ENCODE measurements at places on chromosomes 12 and 14. TPM values are rescaled to one million over a fixed set of nuclear protein-coding genes. Genes with fewer than 3 reads are reported as not detected.

Gene TRHDE
- not detected for total RNA-seq

Gene SLC7A8
- 0.83 TPM for total RNA-seq

Gene BDKRB1
- total RNA-seq: not detected

Gene ADAM20
- 0.38 TPM for total RNA-seq

Gene ALX1
- not detected for total RNA-seq

Gene KRT6C
- not detected for total RNA-seq

Gene PROX2
- 0.19 TPM for total RNA-seq

Gene C12orf50
- not detected for total RNA-seq

Gene CFAP251
- total RNA-seq: 1.3 TPM

GRCh38 chr14:95162641-95163040, 5.3 kb upstream of the DICER1 start:
- no peaks in the 10 kb centered on the region for H3K27me3 ChIP-seq
- H3K4me3 ChIP-seq: no peak overlapping the region

DNA sequence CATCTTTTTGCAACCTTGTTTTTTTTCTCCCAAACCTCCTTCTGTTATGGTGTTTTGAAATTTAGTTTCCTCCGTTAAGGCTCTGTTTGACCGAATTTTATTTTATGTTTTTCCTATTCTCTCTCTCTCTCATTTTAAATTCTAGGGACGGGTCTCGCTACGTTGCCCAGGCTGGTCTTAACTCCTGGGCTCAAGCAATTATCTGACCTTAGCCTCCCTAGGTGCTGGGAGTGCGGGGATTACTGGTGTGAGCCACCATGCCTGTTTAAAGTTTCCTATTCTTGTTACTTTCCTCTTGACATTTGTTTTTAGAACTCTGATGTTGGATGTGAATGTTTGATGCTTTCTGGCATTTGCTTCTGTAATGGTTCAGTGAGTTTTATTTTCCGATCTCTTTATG, 1.0 kb downstream of the ZC3H14 start:
- peaks cover 5% of the 10 kb centered on the region for H3K27me3 ChIP-seq
- peak overlapping the region; percentile 94 for H3K4me3 ChIP-seq
- peaks cover 17% of the 10 kb centered on the region for H3K36me3 ChIP-seq
- no peak for DNase-seq
- H3K27ac ChIP-seq: peak overlapping the region; percentile 28

DNA sequence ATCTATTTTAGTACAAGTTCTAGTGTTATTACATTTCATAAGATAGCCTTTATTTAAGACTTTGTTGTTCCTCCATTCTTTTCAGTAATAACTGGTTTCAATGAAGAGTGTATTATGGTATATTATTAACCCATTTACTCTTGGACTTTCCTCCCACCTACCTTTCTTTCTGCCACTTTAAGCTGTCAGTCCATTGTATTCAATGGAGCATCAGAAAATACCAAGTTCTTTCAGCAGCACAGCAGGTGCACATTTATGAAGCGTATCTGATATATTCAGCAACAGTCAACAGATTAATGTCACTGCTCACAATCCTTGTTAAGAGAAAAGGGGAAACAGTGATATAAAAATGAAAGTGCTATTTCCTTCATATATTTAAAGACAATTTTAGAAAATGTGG, 660.9 kb downstream of the C12orf50 start:
- DNase-seq: no peak
- no peaks in the 10 kb centered on the region for H3K27me3 ChIP-seq
- no peak overlapping the region for H3K4me3 ChIP-seq
- no peaks in the 10 kb centered on the region for H3K4me1 ChIP-seq
- no peaks in the 10 kb centered on the region for H3K36me3 ChIP-seq

- H3K27me3 ChIP-seq: no peaks in the 10 kb centered on the region
- DNase-seq: peak; percentile 60
- H3K27ac ChIP-seq: peak overlapping the region; percentile 96
- peaks cover 28% of the 10 kb centered on the region for H3K36me3 ChIP-seq
- H3K4me3 ChIP-seq: peak overlapping the region; percentile 70
These were observed 5.1 kb downstream of the ARHGDIB start for GRCh38 chr12:14956024-14956891.

- H3K36me3 ChIP-seq: no peaks in the 10 kb centered on the region
- H3K27me3 ChIP-seq: no peaks in the 10 kb centered on the region
These were observed 594.1 kb downstream of the NRXN3 start for GRCh38 chr14:78764240-78764639.

- peaks cover 28% of the 10 kb centered on the region for H3K4me1 ChIP-seq
- DNase-seq: no peak
- H3K27me3 ChIP-seq: no peaks in the 10 kb centered on the region
- no peak overlapping the region for H3K27ac ChIP-seq
These were observed 167.8 kb downstream of the CHST11 start for GRCh38 chr12:104624529-104624928.

GRCh38 chr12:12806784-12807516, 6.2 kb upstream of the DDX47 start:
- no peak for DNase-seq
- no peaks in the 10 kb centered on the region for H3K36me3 ChIP-seq
- H3K4me1 ChIP-seq: peaks cover 52% of the 10 kb centered on the region

- no peak overlapping the region for H3K4me3 ChIP-seq
- peaks cover 9% of the 10 kb centered on the region for H3K36me3 ChIP-seq
- H3K4me1 ChIP-seq: no peaks in the 10 kb centered on the region
- H3K27ac ChIP-seq: no peak overlapping the region
- DNase-seq: no peak
These were observed 22.2 kb downstream of the CYP46A1 start for GRCh38 chr14:99706107-99706900.

GRCh38 chr14:24680516-24680915, 46.5 kb upstream of the GZMB start:
- no peak for DNase-seq
- H3K27ac ChIP-seq: no peak overlapping the region
- H3K27me3 ChIP-seq: no peaks in the 10 kb centered on the region
- H3K4me3 ChIP-seq: no peak overlapping the region
- no peaks in the 10 kb centered on the region for H3K36me3 ChIP-seq

GRCh38 chr12:19627719-19628118, 188.4 kb downstream of the AEBP2 start:
- DNase-seq: no peak
- no peaks in the 10 kb centered on the region for H3K36me3 ChIP-seq
- H3K27ac ChIP-seq: no peak overlapping the region
- H3K4me3 ChIP-seq: no peak overlapping the region
- H3K4me1 ChIP-seq: no peaks in the 10 kb centered on the region
- H3K27me3 ChIP-seq: no peaks in the 10 kb centered on the region

DNA sequence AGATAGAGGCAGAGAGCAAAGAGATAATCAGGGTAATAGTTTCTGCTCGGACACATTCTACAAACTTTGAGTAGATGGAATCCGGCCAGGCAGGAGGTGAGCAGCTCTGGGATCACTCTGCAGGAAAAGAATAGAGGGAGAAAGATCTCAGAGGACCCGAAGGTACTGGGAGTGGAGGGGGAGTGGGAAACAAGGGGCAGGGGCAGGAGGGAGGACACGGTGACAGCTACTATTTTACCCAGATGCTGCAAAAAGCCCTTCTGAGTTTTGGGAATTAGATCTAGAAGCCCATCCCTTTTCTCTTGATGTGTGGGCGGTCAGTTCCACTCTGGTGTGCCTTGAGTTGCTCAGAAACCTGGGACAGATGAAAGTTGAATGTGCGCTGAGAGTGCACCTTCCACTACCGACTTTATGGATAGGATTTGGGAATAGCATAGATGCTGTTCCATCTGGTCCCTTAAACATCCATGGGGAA, 556 bp downstream of the GPRC5A start:
- H3K4me1 ChIP-seq: peaks cover 14% of the 10 kb centered on the region
- no peak overlapping the region for H3K27ac ChIP-seq
- no peak overlapping the region for H3K4me3 ChIP-seq
- H3K27me3 ChIP-seq: peaks cover 43% of the 10 kb centered on the region
- DNase-seq: no peak

DNA sequence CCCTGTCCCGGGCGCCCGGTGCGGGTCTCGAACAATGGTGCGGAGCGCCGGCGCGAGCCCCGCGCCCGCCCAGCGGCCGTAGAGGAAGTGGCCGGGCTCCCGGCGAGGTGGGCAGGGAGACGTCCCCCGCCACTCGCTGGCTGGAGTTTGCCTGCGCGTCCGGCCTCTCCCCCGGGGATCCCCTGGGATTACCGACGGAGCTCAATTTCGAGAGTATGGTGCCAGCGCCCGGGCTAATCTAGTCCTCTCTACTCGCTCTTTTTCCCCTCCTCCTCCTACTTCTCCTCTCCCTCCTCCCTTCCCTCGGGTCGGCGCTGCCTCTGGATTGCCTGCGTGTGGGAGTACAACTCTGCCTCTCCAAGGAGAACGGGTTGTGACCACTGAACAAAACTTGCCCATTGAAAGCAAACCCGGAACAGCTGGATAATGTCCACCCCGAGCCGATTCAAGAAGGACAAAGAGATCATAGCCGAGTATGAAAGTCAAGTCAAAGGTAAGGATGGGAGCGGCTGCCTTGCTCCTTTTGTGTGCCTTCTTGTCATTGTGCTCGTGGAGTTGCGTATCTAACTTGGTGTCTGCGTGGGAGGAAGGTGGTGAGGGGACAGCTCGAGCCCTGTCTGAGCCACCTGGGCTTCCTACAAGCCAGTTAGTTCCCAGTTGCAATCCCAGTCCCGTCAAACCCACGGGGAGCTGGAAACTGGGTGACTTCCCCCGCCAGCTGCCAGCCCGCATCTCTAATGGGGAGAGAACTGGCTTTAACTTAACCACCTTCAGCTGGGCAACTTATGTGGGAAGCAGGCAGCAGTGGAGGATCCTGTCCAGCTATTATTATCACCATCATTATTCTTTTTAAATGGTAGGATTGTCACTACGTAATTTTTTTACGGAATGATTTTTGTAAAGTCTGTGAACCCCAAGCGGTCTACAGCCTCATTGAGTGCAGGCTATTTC, at the start of gene SRGAP1:
TSS of gene SRGAP1 (plus strand) at position 310 of the 951 bp plus-strand sequence. CDS start at position 427, 117 bp downstream.
- H3K4me1 ChIP-seq: peaks cover 9% of the 10 kb centered on the region
- no peak within 1 kb of the TSS for H3K27ac ChIP-seq
- peak within 1 kb of the TSS; percentile 84 for H3K4me3 ChIP-seq
- no peaks in the 10 kb centered on the region for H3K36me3 ChIP-seq
- no peak for DNase-seq

DNA sequence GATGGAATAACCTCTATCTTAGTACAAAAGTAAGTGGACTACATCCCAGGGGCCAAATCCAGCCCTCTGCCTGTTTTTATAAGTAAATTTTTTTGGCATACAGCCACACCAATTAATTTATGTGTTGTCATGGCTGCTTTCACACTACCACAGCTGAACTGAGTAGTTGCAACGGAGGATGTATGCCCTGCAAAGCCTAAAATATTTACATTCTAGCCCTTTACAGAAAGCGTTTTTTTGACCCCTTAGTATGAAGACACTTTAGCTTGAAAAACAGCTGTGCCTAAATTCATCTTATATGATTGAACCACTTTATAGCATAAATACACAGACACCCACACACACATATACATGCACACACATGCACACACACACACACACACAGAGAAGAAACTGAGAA, 501.6 kb downstream of the EGLN3 start:
- H3K27me3 ChIP-seq: no peaks in the 10 kb centered on the region
- no peak overlapping the region for H3K4me3 ChIP-seq
- peaks cover 5% of the 10 kb centered on the region for H3K4me1 ChIP-seq
- DNase-seq: no peak
- H3K36me3 ChIP-seq: no peaks in the 10 kb centered on the region

GRCh38 chr14:102487204-102487577, 22.4 kb downstream of the ANKRD9 start:
- no peaks in the 10 kb centered on the region for H3K27me3 ChIP-seq
- H3K4me3 ChIP-seq: no peak overlapping the region
- peaks cover 11% of the 10 kb centered on the region for H3K36me3 ChIP-seq
- DNase-seq: no peak

DNA sequence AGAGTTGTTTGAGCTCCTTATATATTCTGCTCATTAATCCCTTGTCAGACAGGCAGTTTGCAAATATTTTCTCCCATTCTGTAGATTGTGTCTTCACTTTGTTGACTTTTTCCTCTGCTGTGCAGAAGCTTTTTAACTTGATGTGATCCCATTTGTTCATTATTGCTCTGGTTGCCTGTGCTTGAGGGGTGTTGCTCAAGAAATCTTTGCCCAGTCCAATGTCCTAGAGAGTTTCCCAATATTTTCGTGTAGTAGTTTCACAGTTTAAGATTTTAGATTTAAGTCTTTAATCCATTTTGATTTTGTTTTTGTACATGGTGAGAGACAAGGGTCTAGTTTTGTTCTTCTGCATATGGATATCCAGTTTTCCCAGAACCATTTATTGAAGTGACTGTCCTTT, 19.8 kb downstream of the ABCC9 start:
- no peak for DNase-seq
- H3K27ac ChIP-seq: no peak overlapping the region
- H3K27me3 ChIP-seq: peaks cover 14% of the 10 kb centered on the region
- no peaks in the 10 kb centered on the region for H3K4me1 ChIP-seq

GRCh38 chr14:61661471-61662400, 33.6 kb upstream of the HIF1A start:
- H3K4me1 ChIP-seq: peaks cover 66% of the 10 kb centered on the region
- peak overlapping the region; percentile 98 for H3K27ac ChIP-seq
- peak overlapping the region; percentile 60 for H3K4me3 ChIP-seq
- H3K27me3 ChIP-seq: no peaks in the 10 kb centered on the region

GRCh38 chr14:78278464-78279250, 108.5 kb downstream of the NRXN3 start:
- H3K4me3 ChIP-seq: no peak overlapping the region
- no peaks in the 10 kb centered on the region for H3K36me3 ChIP-seq
- H3K27ac ChIP-seq: no peak overlapping the region
- peaks cover 3% of the 10 kb centered on the region for H3K27me3 ChIP-seq
- no peak for DNase-seq
- H3K4me1 ChIP-seq: no peaks in the 10 kb centered on the region

Data from activated CD4-positive, alpha-beta memory T cell treated with anti-CD3 and anti-CD28 coated beads for 36 hours (primary cell).